ENCODE measurements at places on chromosomes 13 and 19. TPM values are rescaled to one million over a fixed set of nuclear protein-coding genes. Genes with fewer than 3 reads are reported as not detected.

- no peak for DNase-seq
Observed at GRCh38 chr13:43260999-43261398, 237.6 kb downstream of the DNAJC15 start.

DNA sequence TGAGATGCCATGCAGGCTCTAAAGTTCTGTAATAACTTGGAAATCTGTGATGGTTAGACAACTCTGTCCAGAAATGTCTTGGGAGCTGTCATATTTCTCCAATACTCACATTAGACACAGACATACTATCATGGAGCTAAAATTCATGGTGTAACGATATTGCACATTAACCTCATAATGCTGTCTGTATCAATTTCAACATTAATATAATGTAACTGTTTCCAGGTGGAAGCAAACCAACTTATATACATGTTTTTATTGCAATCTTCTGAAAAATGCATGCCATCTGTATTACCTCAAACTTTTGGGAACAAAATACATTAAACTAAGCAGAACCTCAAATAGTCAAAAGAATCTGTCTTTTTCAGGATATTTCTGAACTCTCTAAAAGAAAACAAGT, 14.7 kb upstream of the SPART start:
- no peak for DNase-seq

DNA sequence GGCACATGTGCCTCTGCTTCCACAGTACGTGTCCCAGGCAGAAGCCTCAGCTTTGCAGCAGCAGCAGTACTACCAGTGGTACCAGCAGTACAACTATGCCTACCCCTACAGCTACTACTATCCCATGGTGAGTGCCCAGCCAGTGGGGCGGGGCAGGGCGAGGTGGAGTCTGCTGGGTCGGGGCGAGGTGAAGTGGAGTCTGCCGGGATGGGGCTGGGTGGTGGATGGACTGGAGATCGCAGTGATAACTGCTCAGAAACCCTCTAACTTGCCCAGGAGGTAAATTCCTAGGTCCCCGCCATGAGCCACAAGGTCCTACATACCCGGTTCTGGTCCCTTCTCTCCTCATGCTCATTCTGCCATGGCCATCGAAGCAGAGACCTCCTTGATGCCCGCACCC, 3.6 kb downstream of the LENG8 start:
- DNase-seq = no peak

GRCh38 chr19:1780272-1780958, 27.1 kb downstream of the ONECUT3 start:
- peak; percentile 74 for DNase-seq

- DNase-seq = no peak
Observed at GRCh38 chr13:53160211-53160610, 131.6 kb downstream of the OLFM4 start.

GRCh38 chr13:95603887-95604555, 40.5 kb downstream of the DZIP1 start:
- DNase-seq = no peak

- DNase-seq = no peak
Observed at GRCh38 chr13:25923217-25924085, 128.4 kb downstream of the SHISA2 start.

DNA sequence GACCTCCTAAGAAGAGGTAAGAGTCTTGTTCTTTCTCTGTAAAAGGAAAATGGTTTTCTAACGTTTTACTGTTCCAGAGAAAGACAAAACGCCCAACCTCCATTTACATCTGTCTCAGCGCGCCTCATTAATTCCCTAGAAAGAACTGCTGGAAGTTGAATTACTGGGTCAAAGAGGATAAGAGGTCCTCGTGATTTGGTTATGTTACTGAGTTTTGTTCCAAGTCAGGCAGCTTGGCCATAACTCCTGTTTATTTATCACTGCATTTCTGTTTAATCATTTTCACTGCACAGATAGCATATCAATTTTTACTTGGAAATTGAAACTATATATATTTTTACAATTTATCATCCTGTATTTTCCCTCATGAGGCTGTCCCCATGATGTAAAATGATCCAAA, 112.9 kb upstream of the PEG3 start:
- no peak for DNase-seq

DNA sequence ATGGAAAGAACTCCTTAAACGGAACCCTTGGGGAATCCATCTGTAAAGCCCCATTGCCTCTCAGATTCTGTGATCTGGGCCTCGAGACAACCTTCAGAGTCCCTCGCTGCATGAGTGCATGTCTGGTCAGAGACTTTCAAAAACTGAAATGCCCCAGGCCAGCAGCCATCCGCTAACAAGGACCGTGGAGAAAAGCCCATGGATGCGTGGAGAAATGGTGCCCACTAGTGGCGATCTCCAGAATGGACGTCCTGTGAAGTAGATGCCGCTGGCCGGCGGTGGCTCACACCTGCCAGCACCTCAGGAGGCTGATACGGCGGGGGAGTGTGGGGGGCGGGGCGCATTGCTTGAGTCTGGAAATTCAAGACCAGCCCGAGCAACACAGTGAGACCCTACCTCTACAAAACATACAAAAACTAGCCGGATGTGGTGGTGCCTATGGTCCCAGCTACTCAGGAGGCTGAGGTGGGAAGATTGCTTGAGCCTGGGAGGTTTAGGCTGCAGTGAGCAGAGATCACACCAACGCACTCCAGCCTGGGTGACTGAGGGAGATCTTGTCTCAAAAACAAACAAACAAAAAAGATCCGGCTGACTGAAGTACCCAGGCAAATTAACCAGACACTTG, 7.9 kb upstream of the CDC16 start:
- DNase-seq = peak; percentile 73

- no peak for DNase-seq
Observed at GRCh38 chr13:87894059-87894458, 222.9 kb downstream of the SLITRK5 start.

- DNase-seq = no peak
Observed at GRCh38 chr19:3575260-3575741, 2.6 kb downstream of the HMG20B start.

DNA sequence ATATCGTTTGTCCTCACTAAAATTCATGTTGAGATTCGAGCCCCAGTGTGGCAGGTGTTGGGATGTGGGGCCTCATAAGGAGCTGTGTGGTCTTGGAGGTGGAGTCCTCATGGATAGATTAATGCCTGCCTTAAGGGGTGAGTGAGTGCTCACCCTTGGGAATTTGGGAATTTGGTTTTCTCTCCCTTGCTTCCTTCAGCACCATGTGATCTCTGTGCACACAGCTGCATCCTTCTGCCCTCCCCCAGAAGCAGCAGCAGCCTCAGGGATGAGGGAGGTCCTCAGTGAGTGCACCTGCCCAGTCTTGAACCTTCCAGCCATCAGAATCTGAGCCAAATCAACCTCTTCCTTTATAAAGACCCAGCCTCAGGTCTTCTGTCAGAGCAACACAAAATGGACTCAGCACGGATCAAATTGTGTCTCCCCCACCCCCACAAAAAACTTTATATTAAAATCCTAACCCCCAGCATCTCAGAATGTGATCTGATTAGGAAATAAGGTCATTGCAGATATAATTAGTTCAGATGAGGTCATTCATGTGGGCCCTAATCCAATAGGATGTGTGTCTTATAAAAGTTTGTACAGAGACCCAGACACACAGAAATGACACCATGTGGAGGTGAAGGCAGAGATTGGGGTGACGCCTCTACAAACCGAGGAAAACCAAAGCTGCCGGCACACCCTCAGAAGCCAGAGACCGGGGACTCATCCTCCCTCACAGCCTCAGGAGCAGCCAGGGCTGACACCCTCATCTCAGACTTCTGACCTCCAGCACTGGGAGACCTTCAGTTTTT, 12.9 kb downstream of the CYTH2 start:
- no peak for DNase-seq

GRCh38 chr19:53826876-53827275, 2.8 kb upstream of the NLRP12 start:
- no peak for DNase-seq

GRCh38 chr13:70424928-70425327, 316.7 kb upstream of the KLHL1 start:
- DNase-seq = no peak

DNA sequence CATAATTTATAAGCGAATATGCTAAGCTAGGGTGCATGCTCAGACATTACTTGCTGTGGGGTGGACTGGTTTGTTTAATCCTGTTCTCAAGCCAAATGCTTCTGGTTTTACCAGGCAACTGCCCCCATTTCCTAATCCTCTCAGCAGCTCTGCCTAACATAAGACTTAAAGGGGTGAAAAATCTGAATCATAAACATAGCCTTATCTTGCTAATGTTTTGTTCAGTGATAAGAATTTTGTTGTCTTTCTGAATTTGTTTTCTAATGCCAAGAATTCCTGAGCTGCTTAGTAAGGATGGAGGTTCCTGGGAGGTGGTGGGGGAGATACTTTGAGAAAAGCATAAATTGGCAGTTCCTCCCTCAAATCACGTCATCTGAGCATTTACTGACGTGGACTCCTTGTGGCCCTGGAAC, 42.7 kb downstream of the ING1 start:
- DNase-seq = no peak

DNA sequence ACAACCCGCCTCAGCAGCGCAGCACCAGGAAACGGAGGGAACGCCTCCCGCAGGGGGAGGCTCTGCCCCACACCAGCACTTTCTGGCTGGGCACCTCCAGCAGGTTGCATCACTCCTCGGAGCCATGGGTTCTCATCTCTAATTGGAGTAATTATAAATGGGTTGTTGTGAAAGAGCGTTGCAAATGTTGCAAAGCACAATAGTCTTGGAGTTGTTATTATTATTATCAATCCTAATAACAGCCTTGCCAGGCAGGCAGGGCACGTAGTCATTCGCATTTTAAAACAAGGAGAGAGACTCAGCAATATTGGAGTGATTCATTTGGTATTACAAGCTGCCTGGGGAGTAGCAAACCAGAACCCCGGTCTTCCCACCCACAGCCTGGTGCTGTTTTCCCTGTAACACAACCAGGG, 108.6 kb upstream of the GJB6 start:
- DNase-seq = no peak

The FFAR2 gene
- 0.54 TPM for total RNA-seq

The ALOX5AP gene
- total RNA-seq = 6.5 TPM

The ZNF773 gene
- total RNA-seq = 21.5 TPM

The IZUMO2 gene
- not detected for total RNA-seq

The NALCN gene
- total RNA-seq = not detected

The ZNF418 gene
- total RNA-seq = 10.0 TPM

The NFIX gene
- 23.4 TPM for total RNA-seq

The KCNN1 gene
- total RNA-seq = under 0.01 TPM

All from hematopoietic multipotent progenitor cell (in vitro differentiated cells).